ENCODE measurements at places on chromosomes 2 and 18.

GRCh38 chr2:8090748-8091700 lies 590.8 kb upstream of the ID2 start:
- DNase-seq = peak; percentile 21

- no peak for DNase-seq
Observed at GRCh38 chr18:44374966-44375365, 305.7 kb upstream of the SETBP1 start.

- no peak for DNase-seq
Observed at GRCh38 chr2:105738658-105739241, 6.0 kb upstream of the NCK2 start.

DNA sequence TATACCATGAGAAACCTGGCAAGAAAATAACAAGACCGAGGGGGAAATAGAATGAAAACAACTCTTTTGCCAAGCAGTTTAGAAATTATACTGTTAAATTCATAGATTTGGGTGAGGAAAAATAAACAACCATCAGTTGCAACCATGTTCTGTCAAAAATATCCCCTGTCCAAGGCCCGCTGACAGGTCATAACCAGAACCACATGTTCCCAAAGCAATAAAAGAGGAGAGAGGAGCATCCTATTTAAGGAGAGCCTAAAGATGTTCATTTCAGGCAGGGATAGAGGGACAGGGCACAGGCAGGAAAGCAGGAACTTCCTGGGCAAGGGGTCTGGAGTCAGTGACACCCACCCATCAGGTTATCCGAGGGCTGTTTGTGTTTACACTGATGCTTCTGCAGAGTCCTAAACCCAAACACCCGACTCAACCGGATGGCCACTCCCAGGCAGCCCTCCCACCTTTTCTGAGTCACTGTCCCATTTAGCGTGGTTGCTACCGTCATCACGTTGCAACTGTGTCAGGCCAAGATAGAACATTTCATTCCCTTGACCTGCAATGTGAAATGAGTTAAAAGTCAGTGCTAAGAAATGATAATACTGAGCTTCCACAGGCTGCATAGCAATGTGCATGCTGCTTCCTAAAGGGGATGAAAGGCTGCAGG lies 468.3 kb upstream of the RAB12 start:
- peak; percentile 50 for DNase-seq

DNA sequence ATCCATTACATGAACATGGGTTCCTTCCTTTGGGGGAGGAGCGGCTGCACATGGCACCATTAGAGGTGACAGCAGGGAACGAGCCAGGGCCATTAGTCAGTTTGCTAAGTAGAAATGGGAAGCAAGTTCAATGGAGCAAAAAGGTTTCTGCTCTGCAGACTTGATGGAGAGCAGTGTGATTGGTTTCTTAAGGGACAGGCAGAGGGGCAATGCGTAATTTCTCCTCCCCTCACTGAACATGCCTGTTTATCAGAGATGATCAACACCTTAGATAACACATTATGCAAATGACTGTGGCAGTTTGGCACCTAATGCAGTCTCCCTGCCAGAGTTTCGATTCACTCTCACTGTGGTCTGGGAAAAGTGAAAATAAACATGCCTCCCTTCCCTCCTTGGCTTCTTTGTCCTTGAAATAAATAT lies 414.5 kb downstream of the STK39 start:
- no peak for DNase-seq

- DNase-seq = no peak
Observed at GRCh38 chr2:165691615-165692014, 102.4 kb downstream of the GALNT3 start.

Measured in RWPE1 (cell line).